Daoy (cell line): ENCODE measurements at places on chromosomes 16 and 17. TPM values are rescaled to one million over a fixed set of nuclear protein-coding genes. Genes with fewer than 3 reads are reported as not detected.

DNA sequence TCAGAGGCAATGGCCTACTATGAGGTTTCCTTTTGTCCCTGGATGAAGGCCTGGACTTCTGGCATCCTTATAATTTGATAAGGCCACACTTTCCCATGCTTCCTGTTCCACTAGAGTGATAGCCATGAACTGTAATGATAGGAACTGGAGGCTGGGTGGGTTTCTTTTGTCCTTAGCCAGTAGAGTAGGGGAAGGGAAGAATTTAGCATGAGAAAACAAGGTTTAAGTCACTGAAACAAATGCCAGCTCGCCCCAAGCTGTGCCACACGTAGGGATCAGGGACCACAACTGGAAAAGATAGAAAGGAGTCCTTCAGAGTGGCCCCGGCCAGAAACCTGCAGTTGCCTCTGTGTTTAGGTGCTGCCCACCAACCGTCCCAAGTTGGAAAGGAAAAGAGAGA, 80.9 kb upstream of the C17orf78 start:
- DNase-seq: no peak

ABCA9 gene
- total RNA-seq: 0.09 TPM in 1 of 2 replicates, not detected in the other

DNA sequence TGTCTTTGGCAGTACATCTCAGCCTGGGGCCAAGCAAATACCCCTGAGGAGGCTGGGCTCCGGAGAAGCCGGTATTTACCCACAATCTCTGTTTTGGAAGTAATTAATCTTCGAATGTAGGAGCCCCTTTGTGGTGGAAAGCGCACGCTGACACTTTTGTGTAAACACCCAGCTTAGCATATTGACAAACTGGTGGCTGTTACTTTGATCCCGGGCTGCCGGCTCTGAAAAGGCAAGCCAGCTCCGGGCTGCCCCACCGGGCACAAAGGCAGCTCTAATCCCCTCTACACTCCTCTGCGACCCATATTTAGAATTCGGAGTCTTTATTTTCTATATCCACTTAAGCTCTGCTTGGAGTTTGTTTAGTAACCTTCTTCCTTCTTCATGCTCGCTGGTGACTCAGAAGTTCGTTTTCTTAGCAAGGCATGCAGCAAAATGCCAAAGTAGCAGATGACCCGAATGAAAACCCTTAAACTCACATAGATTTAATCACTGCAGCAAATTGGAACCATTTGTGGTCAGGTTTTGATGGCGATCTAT, 144.0 kb upstream of the IRX3 start:
- no peak for DNase-seq

ADGRG3 gene
- total RNA-seq: not detected in 2 replicates
